Adrenal gland (tissue), 19 donors: ENCODE measurements at places on chromosomes 16 and 17.
A peak's percentile ranks its signal among the peaks of the same experiment; 100 is the strongest.

DNA sequence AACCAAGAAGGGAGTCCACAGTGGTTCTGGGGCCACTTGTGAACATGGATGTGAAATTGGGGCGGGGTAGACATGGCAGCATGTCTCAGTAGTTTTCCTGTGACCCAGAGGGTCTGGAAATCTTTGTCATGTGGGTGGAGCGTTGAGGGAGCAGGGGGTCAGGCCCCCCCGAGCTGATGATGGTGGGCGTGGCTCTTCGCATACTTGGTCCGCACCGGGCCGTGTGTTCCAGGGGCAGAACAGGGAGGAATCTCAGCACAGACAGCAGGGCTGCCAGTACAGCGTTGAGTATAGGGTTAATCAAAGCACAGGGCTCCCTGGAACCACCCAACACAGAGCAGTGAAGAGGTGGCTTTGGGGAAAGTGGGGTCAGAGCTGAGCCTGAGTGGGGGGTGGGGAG, 267.5 kb downstream of the SEC14L1 start:
- no peaks in the 10 kb centered on the region for H3K27me3 ChIP-seq
- peak overlapping the region; percentile 83 for H3K27ac ChIP-seq
- H3K4me1 ChIP-seq, result peaks cover 71% of the 10 kb centered on the region
- no peak overlapping the region for H3K4me3 ChIP-seq
- no peak for DNase-seq

GRCh38 chr17:61689610-61690180, 98.7 kb upstream of the NACA2 start:
- H3K27ac ChIP-seq, result no peak overlapping the region
- DNase-seq, result no peak
- H3K27me3 ChIP-seq, result no peaks in the 10 kb centered on the region
- no peaks in the 10 kb centered on the region for H3K36me3 ChIP-seq
- no peak overlapping the region for H3K4me3 ChIP-seq

- DNase-seq, result no peak
- peak overlapping the region; percentile 91 for H3K27ac ChIP-seq
- peaks cover 8% of the 10 kb centered on the region for H3K4me1 ChIP-seq
- H3K4me3 ChIP-seq, result peak overlapping the region; percentile 65
- H3K36me3 ChIP-seq, result no peaks in the 10 kb centered on the region
- H3K27me3 ChIP-seq, result no peaks in the 10 kb centered on the region
These were observed 15.9 kb downstream of the GRB7 start for GRCh38 chr17:39753514-39754160.

GRCh38 chr17:7439462-7440112, at the start of gene FGF11:
TSS of gene FGF11 (plus strand) at chr17:7439512. CDS start at chr17:7439621, 109 bp downstream.
- peak within 1 kb of the TSS; percentile 90 for H3K27ac ChIP-seq
- no peaks in the 10 kb centered on the region for H3K36me3 ChIP-seq
- no peaks in the 10 kb centered on the region for H3K27me3 ChIP-seq
- peaks cover 58% of the 10 kb centered on the region for H3K4me1 ChIP-seq
- no peak for DNase-seq
- no peak within 1 kb of the TSS for H3K4me3 ChIP-seq

DNA sequence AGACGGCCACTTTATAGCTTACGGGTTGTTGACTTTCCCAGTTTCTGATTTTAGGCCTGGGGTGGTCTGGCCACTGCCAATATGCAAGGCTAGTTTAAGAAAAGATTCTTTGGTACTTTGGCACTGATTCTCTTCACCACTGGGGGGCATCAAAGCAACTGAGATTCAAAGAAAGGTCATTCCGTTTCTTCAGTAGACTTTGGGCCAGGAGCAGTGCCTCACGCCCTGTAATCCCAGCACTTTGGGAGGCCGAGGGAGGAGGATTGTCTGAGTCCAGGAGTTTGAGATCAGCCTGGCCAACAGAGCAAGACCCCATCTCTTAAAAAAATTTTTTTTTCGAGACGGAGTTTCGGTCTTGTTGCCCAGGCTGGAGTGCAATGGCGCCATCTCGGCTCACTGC, 53.0 kb downstream of the RPA1 start:
- H3K4me1 ChIP-seq, result no peaks in the 10 kb centered on the region
- DNase-seq, result peak; percentile 23
- H3K27me3 ChIP-seq, result no peaks in the 10 kb centered on the region
- no peaks in the 10 kb centered on the region for H3K36me3 ChIP-seq

GRCh38 chr16:73253922-73254480, 206.1 kb upstream of the ZFHX3 start:
- H3K27me3 ChIP-seq, result no peaks in the 10 kb centered on the region
- H3K4me1 ChIP-seq, result no peaks in the 10 kb centered on the region
- H3K36me3 ChIP-seq, result no peaks in the 10 kb centered on the region
- H3K27ac ChIP-seq, result no peak overlapping the region
